NCI-H524 (cell line): ENCODE measurements at places on chromosomes 5 and 9.

DNA sequence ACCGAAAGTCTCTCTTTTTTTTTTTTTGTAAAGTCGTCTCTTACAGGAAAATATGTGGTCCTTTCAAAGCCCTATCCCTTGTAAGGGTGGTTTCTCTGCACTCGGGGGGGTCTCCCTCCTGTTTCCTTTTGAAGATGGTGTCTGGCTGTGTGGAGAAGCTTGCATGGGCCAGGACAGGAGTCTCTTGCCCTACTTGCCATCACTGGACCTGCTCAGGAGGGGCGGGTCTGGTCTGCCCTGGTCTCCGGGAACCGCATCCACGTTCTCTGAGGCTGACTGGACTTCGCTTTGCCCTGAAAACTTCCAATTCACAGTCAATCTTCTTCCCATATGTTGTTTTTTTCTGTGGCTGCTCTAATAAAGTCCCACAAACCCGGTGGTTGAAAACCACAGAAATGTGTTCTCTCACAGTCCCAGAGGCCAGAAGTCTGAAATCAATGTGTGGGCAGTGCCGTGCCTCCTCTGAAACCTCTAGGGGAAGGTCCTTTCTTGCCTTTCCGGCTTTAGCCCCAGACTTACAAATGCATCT, 92.9 kb upstream of the IER5L start:
- DNase-seq = no peak

GRCh38 chr9:75612205-75612604, 278.3 kb upstream of the PCSK5 start:
- DNase-seq = no peak

DNA sequence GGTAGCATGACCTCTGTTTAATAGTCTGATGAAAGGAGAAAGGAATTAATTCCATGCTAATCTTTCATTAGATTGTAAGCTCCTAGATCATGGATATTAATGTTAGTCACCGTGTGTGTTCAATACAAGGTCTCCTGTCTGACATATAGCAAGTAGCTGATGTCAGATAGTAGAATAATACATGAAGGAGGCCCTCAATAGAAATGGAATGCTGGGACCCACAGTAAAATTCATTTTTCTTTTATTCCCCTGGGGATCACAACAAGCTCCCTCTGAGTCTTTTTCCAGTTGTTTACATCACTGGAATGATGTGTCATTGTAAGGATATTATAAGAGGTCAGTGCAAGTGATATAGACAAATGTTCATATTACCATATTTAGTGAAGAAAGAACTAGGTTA, 240.3 kb upstream of the TRPC7 start:
- no peak for DNase-seq

DNA sequence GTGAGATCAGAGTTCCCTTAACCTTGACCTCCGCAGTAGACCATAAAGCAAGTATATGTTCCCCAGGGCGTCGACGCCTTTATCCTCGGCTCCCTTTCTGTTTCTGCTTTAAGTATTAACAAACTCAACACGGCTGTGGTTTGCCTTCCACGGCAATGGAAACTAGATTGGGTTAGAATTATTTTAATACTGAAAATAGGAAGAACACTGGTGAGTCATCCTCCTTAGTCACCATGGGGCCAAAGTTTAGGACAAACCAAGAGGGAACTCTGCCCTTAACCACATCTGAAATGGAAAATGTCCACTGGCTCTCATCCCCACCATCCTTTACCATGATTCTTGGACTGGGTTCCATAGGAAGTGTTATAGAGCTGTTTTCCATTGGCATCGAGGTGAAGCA, 386.1 kb downstream of the ACTL7B start:
- no peak for DNase-seq

- DNase-seq = no peak
Observed at GRCh38 chr5:104909803-104910202, 1347.2 kb upstream of the NUDT12 start.

DNA sequence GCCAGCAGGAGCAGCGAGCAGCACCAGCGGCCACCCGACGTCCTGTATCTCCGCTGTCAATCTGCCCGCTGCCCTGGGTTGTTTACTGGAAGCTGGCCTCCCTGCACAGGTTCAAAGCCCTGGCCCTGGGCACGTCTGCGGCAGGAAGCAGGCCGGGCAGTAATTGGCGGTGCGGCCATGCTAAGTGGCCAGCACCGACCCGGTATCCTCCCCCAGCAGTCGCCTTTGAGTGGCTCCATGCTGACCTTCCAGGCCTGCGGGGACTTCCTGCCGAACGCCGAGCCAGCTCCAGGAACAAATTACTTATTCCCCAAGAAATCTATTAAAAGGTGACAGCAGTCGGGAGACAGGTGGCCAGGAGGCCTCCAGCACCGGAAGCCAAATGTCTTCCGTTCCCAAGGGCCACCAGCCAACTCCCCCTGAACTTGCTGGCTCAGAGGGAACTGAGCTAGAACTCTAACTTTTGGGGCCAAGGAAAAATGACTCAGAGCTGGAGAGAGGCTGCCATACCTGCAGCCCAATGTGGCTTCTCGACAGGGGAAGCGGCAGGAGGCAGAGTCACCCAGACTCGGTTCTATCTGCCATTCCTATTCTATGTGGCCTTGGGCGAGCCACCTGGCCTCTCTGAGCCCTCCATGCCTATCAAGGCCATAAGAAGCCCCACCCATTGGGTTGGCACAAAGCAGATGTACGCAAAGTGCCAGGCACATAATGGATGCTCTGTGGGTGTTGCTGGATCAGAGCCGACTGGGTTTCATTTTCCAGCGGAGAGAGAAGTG, 13.7 kb upstream of the PSMB7 start:
- DNase-seq = no peak

DNA sequence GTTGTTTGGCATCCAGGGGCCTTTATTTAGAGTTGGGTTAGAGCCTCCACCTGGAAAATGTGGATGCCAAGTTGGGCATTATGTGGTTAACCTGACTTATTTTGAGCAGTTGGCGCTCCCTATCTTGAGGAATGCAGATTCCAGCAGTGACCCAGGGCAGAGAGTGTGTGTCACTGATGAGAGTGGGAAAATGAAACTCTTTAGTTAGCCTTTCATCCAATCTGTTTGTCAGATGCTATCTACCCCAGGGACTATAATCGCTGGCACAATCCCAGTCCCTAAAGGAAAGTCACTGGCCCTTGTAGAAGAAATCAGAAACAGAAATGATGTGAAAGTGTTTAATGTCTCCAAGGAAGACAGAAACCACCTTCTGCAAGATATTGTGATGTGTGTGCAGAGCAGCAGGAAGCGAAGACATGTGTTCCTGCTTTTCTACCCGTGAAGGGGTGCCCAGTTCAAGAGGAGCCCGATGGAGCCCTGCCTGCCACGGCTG, 10.2 kb upstream of the STING1 start:
- no peak for DNase-seq

DNA sequence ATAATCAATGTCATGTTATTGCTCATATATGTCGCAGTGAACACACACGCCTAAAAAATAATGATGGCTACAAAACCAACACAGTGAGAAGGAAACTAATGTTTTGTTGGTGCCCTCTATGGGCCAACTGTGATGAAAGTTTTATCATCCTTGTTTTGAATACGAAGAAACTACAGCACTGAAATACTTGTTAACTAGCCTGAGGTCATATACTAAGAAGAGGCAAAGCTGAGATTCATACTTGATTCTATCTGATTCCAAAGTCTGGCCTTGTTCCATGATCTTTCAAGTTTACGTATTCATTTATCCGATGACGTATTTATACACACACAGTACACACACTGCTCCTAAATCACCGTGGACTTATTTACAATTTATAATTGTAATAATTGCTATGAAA, 16.1 kb upstream of the DRD1 start:
- no peak for DNase-seq

- DNase-seq = no peak
Observed at GRCh38 chr9:5957166-5957565, 58.3 kb downstream of the RANBP6 start.

DNA sequence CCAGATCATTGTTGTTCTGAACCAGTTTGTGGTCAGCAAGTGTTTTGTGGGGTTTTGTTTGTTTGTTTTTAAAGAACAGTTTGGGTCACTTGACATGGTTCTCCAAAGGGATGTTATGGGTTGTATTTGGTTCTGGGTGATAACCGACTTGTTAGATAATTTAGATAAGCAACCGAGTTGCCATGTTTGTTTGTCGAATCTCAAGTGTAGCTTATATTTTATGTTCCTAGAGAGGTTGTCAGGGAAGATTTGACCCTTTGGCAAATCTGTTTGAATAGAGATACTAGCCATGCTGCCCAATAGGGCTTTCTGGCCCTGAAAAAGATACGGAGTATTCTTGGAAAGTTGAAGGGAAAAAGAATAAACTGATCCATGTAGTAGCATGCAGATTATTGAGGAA, 12.2 kb upstream of the FGF18 start:
- no peak for DNase-seq

- DNase-seq = no peak
Observed at GRCh38 chr9:100167176-100167575, 68.1 kb downstream of the INVS start.
